ENCODE measurements at places on chromosomes 1 and 21.

GRCh38 chr1:189619682-189620332 lies 857.9 kb downstream of the BRINP3 start:
- DNase-seq: no peak

- DNase-seq: no peak
Observed at GRCh38 chr1:107972391-107973180, 7.6 kb upstream of the VAV3 start.

- DNase-seq: no peak
Observed at GRCh38 chr1:186022184-186022583, 288.0 kb downstream of the HMCN1 start.

DNA sequence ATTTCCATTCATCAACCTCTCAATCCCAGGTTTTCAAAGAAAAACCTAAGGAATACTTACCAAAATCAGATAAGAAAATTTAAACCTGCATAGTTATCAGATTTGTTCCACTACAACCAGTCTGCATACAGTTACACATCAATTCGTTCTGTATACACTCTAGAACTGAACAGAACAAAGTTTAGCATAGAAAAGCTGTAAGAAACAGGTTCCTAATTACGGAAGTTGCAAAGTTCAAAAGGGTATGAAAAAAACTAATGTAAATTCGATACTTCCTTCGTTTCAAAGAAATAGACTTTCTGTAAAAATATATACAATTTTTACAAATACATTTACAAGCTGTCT lies 3.1 kb downstream of the MCL1 start:
- DNase-seq: no peak

DNA sequence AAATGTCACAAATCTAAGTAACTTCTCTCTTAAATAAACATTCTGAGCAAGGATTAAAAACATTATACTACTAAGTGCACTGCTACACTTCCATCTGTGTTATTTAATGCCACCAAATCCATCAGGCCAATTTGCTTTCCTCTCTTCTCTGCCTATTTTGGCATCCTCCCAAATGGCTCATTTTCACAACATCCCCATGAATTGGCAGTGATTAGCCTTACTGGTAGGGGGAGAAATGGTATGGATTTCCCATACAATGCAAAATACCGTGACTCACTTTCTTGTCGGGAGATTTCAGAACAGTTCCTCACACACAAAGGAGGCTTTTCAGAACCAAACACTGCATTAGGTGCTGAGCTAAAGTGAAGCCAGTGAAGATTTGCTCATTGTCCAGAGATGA lies 195.7 kb downstream of the MIS18A start:
- DNase-seq: no peak

DNA sequence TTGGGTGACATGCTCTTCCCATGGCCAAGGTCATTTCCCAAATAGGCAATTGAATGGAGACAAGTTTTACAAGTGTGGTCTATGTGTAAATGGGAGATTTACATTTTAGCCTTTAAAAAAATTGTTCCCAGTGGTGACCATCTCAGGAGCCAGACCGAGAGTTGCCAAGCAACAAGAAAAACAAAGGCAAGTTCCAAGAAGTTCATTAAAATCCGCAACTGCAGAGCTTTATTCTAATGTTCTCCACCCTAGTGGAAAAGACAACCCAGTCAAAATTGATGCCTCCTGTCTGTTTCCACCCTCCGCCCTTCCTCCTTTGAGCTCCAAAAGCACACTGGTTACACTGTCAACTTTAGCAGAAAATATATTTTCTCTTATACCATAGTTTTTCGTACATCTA lies 33.2 kb upstream of the CD55 start:
- no peak for DNase-seq

DNA sequence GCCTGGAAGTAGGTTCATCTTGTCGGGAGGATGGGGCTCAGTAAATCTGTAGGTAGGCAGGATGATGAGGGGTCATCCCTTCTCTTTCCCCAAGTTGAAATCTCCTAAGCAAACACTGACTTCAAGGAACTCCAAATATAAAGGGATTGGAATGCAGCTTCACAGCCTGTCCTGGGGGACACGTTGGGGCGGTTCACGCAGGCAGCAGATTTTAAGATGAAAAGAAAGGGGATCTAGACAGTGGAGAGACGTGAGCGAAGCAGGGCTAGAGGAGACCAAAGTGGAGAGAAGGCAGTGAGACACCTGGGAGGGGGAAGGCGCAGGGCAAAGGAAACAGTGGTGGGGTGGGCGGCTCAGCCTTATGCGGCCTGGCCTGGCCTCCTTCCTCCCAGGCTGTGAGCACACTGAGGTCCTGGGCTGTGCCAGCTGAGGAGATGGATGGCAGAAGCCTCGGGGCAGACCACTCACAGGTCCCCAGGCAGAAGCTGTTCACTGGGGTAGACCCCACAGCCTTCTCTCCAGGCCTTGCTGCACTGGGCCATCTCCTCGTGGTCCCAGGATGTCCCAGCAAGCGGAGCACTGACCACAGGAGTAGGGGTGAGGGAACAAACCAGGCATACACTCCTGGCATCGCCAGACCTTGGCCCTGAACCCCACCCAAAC lies 51.7 kb downstream of the TOR1AIP2 start:
- DNase-seq: no peak

DNA sequence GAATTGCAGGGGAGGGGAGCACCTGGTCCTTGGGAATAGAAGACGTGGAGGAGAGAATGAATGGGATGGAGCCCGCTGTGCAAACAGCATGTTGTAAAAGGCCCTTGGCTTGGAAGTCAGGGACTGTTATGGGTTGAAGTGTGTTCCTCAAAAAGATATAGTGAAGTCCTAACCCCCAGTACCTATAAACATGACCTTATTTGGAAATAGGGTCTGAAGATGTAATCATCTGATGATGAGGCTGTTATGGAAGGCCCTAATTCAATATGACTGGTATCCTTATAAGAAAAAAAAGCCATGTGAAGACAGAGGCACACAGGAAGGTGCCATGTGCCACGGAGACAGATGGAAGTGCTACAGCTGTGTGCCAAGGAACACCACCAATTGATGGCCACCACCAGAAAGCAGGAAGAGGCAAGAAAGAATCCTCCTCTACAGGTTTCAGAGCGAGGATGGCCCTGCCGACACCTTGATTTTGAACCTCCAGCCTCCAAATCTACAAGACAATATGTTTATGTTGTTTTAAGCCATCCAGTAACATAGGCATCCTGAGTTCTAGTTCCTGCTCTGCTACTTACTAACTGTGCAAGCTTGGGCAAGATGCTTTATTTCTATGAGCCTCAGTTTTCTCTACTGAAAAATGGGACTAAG lies 51.2 kb downstream of the LRRN2 start:
- no peak for DNase-seq

DNA sequence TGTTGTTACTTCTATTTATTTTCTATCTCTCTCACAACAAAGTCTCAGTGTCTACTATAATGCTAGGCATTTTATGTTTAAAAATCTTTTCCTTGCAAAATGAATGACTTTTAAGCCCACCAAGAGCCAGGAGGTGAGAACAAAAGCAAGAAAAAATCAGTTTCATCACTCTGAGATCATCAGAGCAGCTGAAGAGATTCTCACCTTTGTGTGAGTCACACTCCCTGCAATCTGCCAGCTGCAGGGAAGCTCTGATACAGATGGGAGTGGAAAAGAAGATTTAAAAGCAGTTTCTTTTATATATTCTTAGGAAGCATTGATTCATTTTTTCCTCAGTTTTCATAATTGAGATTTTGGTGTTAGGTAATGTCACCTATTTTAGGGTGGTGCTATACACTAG lies 107.6 kb downstream of the LHX9 start:
- no peak for DNase-seq

GRCh38 chr1:232655028-232655745 lies 25.3 kb upstream of the SIPA1L2 start:
- DNase-seq: no peak

DNA sequence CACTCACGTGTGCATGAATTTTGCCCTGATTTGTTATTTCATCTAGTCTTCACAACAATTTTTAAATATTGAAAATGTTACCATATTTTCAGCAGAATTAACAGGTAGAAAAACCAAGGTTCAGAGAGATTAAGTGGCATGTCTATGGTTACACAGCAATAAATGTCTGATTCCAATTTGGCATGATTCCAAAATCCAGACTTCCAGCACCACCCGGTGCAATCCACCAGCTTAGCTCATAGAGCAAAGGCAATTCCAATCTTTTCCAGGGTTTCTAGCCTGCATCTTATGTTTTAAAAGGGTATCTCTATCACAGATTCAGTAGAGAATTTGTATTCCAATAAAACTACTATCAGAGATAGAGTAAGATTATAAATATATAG lies 161.8 kb downstream of the TPR start:
- DNase-seq: no peak

DNA sequence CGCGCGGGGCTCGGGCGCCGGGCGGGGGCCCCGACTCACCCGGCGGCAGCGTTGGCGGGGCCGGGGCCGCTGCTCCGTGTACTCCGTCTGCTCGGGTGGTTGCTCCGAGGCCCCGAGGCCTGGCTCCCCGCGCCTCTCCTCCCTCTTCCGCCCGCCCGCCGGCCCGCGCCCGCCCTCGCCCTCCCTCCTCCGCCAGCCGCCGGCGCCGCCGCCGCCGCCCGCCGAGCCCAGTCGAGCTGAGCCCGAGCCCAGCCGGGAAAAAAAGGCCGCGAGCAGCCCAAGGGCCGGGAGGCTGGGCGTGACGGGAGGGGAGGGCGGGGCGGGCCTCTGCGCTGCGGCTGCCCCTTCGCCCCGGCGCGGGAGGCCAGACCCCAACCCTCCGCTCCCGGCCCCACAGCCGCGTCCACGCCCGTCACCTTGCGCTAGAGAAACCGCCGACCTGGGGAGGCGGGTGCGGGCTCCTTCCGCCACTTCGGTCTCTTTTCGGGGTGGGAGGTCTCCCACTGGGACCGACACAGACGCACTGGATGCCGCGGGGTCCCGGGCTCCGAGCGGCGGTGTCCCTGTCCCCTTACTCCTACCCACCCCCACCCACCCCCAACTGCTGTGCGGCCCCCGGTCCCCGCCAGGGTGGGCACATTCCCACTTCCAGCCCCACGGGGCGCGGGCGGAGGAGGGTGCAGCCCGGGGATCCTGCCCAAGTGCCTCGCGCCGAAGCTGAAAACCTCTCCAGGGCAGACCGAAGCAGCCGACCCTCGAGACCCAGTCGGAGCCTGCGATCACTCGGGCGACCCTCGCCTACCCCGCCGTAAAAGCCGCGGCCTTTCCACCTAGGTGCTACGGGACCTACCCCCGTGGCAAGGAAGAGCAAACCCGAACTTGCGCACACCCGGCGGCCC lies at the start of gene CERS2:
CERS2 (minus strand) TSS at position 256 of the 899 bp plus-strand sequence. CDS start 5,745 bp downstream, outside the sequence.
- peak; percentile 45 for DNase-seq

DNA sequence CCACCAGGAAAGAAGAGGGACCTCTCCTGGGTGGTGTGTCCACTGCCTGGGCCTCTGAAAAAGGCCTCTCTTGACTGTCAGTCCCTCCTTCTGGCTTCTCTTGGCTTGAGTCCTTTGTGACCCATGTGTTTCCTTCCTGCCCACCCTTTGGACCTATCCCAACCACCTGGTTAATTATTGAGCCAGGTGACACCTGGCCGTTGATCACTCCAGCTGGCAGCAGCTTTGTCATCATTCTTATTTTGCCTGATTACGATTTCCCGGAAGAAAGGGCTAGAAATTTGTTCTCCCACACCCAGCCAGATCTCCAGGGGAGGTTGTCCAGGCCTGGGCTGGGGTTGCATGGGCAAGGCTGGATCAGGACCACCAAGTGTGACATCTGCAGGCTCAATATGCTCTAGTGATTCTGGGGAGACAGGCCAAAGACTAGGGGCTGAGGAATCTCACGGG lies 24.8 kb downstream of the CSF1 start:
- DNase-seq: no peak

GRCh38 chr1:205350691-205351141 lies 6.0 kb downstream of the KLHDC8A start:
- no peak for DNase-seq

GRCh38 chr1:35115459-35116383 lies 36.5 kb downstream of the ZMYM1 start:
- no peak for DNase-seq

GRCh38 chr1:30805304-30806003 lies 47.9 kb upstream of the LAPTM5 start:
- no peak for DNase-seq

DNA sequence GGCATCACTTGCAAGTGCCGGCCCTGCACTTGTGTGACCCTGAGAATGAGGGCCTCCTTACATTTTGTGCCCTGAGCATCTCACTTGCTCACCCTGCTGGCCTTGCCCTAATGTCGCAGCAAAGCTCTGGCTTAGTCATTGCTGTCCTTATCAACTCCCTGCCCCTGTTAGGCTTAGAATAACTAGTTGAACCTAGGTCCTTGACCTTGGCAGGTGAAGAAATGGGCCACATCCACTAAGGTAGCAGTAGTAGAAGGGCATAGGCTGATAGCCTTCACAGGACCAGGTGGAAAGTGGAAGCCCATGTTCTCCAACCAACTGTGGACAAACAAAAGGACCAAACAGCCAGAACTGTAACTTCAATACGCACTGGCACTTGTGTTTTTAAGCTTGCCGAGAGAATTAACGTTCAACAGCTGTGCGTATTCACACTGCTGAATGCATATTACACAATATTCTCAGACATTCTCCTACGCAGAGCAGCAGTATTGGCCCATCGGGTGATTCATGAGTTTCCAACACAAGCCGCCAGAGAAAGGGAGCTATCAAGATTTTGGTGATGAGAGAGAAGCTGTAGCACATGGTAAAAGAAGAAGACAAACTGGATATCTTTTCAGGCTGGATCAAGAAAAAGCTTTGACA lies 27.7 kb upstream of the PTGFRN start:
- no peak for DNase-seq

DNA sequence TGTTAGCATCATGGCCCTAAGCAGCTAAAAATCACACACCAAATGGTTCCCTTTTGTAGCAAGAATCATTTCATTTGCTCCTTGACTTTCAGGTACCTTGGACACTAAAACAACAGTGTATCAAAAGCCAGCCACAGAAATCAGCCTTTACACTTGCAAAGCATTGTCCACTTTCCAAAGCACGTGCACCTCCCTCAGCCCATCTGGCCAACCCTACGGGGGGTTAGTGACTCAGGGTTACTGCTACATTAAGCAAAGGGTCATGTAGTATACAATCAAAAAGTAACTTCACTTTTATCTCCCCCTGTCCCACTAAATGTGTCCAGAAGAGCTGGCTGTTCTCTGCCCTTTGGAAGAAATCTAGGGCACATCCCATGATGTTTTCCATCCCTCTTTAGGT lies 149.7 kb downstream of the HIVEP3 start:
- DNase-seq: no peak

GRCh38 chr1:46172321-46172720 lies 2.6 kb upstream of the TSPAN1 start:
- no peak for DNase-seq

DNA sequence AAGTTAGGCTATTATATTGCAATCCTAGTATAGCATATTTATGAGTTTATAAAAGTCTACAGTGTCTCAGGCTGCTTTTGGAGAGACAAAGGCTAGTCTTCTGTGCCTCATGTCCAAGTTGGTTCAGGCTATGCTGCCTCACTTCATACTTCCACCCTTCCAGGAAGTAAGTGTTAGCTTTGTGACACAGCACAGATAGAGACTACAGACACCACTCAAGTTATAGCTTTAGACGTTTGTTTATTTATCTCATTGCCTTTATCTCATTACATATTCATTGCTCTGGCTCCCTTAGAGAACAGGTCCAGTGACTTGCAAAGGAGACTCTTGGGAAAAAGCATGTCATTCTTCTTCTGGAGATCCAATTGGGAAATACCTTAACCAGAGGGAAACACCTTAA lies 22.6 kb upstream of the GBP4 start:
- DNase-seq: no peak

GRCh38 chr1:10143961-10144485 lies 66.3 kb upstream of the KIF1B start:
- no peak for DNase-seq

GRCh38 chr1:31954607-31955283 lies 16.6 kb upstream of the PTP4A2 start:
- DNase-seq: no peak
